Testis (tissue), 5 donors: ENCODE measurements at places on chromosomes 7 and 10.

- no peaks in the 10 kb centered on the region for H3K4me1 ChIP-seq
- no peak overlapping the region for H3K27ac ChIP-seq
- no peaks in the 10 kb centered on the region for H3K27me3 ChIP-seq
- no peaks in the 10 kb centered on the region for H3K36me3 ChIP-seq
- H3K4me3 ChIP-seq = no peak overlapping the region
- no peak for DNase-seq
Measured at GRCh38 chr7:92303761-92304160, 58.0 kb downstream of the ANKIB1 start.

DNA sequence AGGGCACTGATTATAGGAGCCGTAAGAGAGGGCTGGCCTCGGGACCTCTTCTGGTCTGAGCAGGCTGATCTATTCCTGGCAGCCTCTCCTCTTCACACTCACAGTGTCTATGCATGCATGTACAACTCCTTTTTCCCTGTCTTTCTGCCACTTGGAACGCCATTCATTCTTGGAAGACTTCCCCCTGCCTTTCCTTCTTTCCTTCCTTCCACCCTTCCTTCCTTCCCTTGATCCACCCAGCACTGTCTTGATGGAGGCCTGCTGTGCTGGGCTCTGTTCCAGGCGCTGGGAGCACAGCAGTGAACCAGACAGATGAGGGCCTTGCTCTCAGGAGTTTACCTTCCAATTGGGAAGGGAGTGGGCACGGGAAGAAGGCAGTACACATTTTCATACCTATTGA, 114.8 kb downstream of the SH3PXD2A start:
- DNase-seq = no peak
- peaks cover 16% of the 10 kb centered on the region for H3K4me1 ChIP-seq
- H3K27me3 ChIP-seq = no peaks in the 10 kb centered on the region
- H3K27ac ChIP-seq = no peak overlapping the region
- H3K36me3 ChIP-seq = no peaks in the 10 kb centered on the region

GRCh38 chr7:45580053-45580872, 6.1 kb downstream of the ADCY1 start:
- H3K27me3 ChIP-seq = no peaks in the 10 kb centered on the region
- H3K27ac ChIP-seq = no peak overlapping the region
- peaks cover 10% of the 10 kb centered on the region for H3K4me1 ChIP-seq
- DNase-seq = no peak
- H3K36me3 ChIP-seq = no peaks in the 10 kb centered on the region

DNA sequence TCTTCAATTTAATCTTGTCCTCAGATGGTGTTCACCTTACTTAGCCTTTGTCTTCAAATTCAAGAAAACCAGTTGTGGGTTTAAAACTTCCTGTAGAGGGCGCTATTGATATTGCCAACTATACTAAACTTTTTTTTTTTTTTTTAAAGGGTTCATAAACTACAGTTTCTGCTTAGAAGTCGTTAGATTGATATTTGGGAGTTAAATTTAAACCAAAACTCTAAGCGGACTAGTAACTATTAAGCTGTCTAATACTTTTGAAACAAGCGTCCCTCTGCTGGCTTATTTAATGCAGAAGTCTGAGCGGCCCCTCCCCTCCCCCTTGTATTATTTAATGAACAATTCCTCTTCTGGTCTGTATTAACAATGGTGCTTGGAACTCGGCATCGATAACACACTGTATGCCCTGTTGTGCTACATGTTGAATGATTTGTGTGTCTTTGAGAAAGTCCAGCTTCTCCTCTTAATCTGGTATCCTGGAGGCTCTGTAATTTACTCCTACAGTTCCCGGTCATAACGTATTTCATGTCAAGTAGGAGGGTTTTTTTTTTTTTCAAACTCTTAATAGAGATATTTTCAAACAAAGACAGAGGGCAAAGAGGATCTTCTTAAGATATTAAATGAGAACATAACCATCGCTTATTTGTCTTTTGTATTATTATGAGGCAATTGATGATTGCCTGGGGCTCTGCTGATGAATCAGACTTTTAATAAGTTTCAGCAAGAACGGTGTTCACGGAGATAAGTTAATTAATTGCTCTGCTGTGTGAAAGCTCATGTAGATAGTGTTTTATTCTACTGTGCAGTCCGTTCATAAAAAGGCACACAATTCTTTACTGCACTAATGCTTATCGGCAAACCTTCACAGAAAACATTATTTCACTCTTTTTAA, 22.6 kb upstream of the CREB5 start:
- no peaks in the 10 kb centered on the region for H3K4me1 ChIP-seq
- no peaks in the 10 kb centered on the region for H3K27me3 ChIP-seq
- no peak for DNase-seq
- no peak overlapping the region for H3K27ac ChIP-seq
- no peak overlapping the region for H3K4me3 ChIP-seq
- H3K36me3 ChIP-seq = no peaks in the 10 kb centered on the region

DNA sequence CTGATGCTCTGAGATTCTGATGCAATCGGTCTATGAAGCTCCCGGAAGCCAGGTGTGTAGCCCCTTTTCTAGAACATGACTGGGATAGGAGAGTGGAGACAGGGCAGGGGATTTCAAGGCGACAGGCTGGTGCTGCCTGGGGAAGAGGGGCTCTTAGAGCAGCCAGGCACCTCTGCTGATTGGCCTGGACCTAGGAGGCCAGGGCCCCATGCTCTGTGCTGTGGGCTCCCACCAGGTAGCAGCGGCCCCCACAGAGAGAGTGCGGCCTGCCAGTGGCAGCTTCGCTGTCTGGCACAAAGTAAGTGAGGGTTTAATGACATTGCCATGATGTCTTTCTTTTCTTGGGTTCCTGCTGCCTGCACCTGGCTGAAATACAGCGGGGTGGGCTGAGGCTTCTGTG, 99.4 kb upstream of the PODXL start:
- no peaks in the 10 kb centered on the region for H3K36me3 ChIP-seq
- DNase-seq = no peak
- no peaks in the 10 kb centered on the region for H3K27me3 ChIP-seq
- H3K4me1 ChIP-seq = no peaks in the 10 kb centered on the region
- H3K4me3 ChIP-seq = no peak overlapping the region

DNA sequence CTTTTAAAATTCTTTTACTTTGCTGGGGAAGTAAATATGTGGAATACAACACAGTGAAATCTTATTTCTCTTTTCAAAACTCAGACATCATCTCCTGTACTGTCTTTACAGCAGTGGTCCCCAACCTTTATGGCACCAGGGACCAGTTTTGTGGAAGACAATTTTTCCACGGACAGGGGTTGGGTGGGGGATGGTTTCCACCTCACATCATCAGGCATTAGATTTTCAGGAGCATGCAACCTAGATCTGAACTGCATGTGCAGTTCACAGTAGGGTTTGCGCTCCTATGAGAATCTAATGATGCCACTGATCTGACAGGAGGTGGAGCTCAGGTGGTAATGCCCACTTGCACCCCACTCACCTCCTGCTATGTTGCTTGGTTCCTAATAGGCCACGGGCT, 12.2 kb downstream of the TMEM60 start:
- no peaks in the 10 kb centered on the region for H3K4me1 ChIP-seq
- DNase-seq = no peak
- no peaks in the 10 kb centered on the region for H3K27me3 ChIP-seq
- H3K27ac ChIP-seq = no peak overlapping the region
- H3K36me3 ChIP-seq = no peaks in the 10 kb centered on the region

GRCh38 chr10:125871338-125871737, 9.8 kb downstream of the DHX32 start:
- H3K4me3 ChIP-seq = no peak overlapping the region
- H3K27me3 ChIP-seq = no peaks in the 10 kb centered on the region
- DNase-seq = no peak
- H3K4me1 ChIP-seq = no peaks in the 10 kb centered on the region

GRCh38 chr10:61981460-61981859, 80.0 kb downstream of the ARID5B start:
- DNase-seq = no peak
- no peak overlapping the region for H3K27ac ChIP-seq
- peaks cover 7% of the 10 kb centered on the region for H3K4me1 ChIP-seq
- H3K4me3 ChIP-seq = no peak overlapping the region

GRCh38 chr10:18439601-18440000, 211.8 kb downstream of the NSUN6 start:
- no peak overlapping the region for H3K4me3 ChIP-seq
- no peak overlapping the region for H3K27ac ChIP-seq
- no peaks in the 10 kb centered on the region for H3K27me3 ChIP-seq

- no peak for DNase-seq
- no peak overlapping the region for H3K27ac ChIP-seq
- peaks cover 6% of the 10 kb centered on the region for H3K4me1 ChIP-seq
- no peak overlapping the region for H3K4me3 ChIP-seq
- no peaks in the 10 kb centered on the region for H3K36me3 ChIP-seq
Measured at GRCh38 chr10:1123972-1124371, 67.8 kb downstream of the WDR37 start.

- DNase-seq = no peak
- H3K36me3 ChIP-seq = no peaks in the 10 kb centered on the region
- H3K27me3 ChIP-seq = no peaks in the 10 kb centered on the region
- no peaks in the 10 kb centered on the region for H3K4me1 ChIP-seq
- no peak overlapping the region for H3K27ac ChIP-seq
- H3K4me3 ChIP-seq = no peak overlapping the region
Measured at GRCh38 chr10:22017283-22018020, 13.9 kb upstream of the DNAJC1 start.

GRCh38 chr7:28606421-28606820, 194.1 kb downstream of the CREB5 start:
- no peaks in the 10 kb centered on the region for H3K4me1 ChIP-seq
- H3K27me3 ChIP-seq = no peaks in the 10 kb centered on the region

DNA sequence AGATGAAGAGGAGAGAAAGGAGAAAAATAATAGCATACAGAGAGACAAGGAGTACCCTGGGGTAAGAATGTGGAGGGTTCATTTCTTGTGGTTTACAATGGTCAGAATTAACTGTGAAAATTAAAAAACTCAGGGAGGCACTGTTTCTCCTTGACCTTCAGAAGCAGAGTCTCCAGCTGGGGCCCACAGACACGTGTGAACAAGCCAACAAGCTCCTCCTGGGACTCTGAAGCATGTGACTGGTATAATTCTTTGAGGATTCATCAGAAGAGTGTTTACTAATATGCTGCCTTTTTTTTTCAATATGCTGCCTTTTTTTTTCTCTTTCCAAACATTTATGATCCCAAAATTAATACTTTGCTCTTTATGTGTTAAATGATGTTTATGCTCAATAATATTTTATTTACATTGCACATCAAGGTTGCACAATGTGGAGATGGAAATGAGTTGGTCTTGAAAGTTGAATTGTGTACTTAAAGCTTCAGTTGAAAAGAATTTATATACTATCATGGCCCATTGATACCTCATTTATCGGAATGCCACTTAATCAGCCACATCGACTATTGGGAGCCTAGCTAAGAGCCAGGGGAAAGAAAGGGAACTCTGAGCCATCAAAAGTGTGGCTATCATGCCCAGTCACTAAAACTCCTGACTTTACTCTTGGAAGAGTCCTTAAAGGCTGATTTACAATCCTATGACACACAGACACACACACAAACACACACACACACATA, 134.7 kb upstream of the RHOBTB1 start:
- DNase-seq = peak; percentile 60
- no peak overlapping the region for H3K4me3 ChIP-seq
- no peaks in the 10 kb centered on the region for H3K36me3 ChIP-seq
- H3K27ac ChIP-seq = no peak overlapping the region
- H3K27me3 ChIP-seq = no peaks in the 10 kb centered on the region
- H3K4me1 ChIP-seq = no peaks in the 10 kb centered on the region

- no peaks in the 10 kb centered on the region for H3K36me3 ChIP-seq
- H3K27ac ChIP-seq = no peak overlapping the region
- no peaks in the 10 kb centered on the region for H3K27me3 ChIP-seq
Measured at GRCh38 chr7:151652111-151652510, 132.4 kb upstream of the RHEB start.

DNA sequence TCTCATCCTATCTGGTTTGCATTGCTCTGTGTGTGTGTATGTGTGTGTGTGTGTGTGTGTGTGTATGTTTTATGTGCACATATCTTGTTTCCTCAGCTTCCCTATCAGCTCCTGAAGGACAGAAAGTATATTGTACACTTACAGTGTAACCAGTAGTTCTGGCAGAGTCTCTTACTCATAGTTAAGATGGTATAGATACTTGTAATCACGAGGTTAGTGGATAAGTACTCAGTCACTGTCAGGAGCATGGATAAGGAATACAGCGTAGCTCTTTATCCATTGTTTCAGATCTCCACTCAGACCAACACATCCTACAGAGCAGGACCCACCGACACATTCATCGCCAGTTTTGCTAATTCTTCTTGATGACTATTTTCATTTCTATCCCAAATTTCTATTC, 275.0 kb downstream of the TSPAN12 start:
- no peak overlapping the region for H3K4me3 ChIP-seq
- no peak for DNase-seq
- no peaks in the 10 kb centered on the region for H3K4me1 ChIP-seq
- no peaks in the 10 kb centered on the region for H3K36me3 ChIP-seq
- no peaks in the 10 kb centered on the region for H3K27me3 ChIP-seq
- no peak overlapping the region for H3K27ac ChIP-seq

- no peaks in the 10 kb centered on the region for H3K4me1 ChIP-seq
- H3K27me3 ChIP-seq = no peaks in the 10 kb centered on the region
- H3K36me3 ChIP-seq = no peaks in the 10 kb centered on the region
- no peak for DNase-seq
- no peak overlapping the region for H3K27ac ChIP-seq
Measured at GRCh38 chr7:21580073-21580521, 37.3 kb downstream of the DNAH11 start.

- H3K4me1 ChIP-seq = no peaks in the 10 kb centered on the region
- DNase-seq = no peak
- no peak overlapping the region for H3K4me3 ChIP-seq
Measured at GRCh38 chr7:29892231-29892630, 85.9 kb downstream of the WIPF3 start.

- H3K27ac ChIP-seq = no peak overlapping the region
- no peaks in the 10 kb centered on the region for H3K36me3 ChIP-seq
- H3K4me3 ChIP-seq = no peak overlapping the region
- no peaks in the 10 kb centered on the region for H3K27me3 ChIP-seq
- no peaks in the 10 kb centered on the region for H3K4me1 ChIP-seq
Measured at GRCh38 chr10:109027534-109028185, 895.7 kb downstream of the XPNPEP1 start.

GRCh38 chr7:113314594-113314993, 196.2 kb upstream of the SMIM30 start:
- H3K4me3 ChIP-seq = no peak overlapping the region
- H3K27ac ChIP-seq = no peak overlapping the region
- H3K36me3 ChIP-seq = no peaks in the 10 kb centered on the region
- no peak for DNase-seq
- H3K27me3 ChIP-seq = no peaks in the 10 kb centered on the region
- H3K4me1 ChIP-seq = no peaks in the 10 kb centered on the region

DNA sequence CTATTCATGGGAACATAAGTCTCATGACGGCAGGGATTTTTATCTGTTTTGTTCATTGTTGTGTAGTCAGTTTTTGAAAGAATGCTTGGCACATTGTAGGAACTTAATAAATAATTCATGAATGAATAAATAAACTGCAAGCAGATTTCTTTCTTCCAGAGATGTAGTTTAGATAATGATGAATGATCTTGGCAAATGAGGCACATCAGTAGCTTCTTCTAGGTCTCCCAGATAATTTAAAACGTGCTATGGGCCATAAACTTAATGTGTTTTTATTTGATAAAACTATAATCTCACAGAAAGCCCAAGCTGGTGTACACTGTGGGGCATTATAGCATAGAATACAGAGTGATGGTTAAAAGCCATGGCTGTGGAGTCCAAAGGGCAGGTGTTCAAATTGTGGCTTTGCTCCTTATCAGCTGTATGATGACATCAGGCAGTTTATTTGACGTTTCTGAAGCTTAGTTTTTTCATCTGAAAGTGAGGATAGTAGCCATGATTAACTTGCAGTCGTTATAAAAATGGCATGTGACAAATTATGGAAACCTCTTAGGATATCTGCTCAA, 3.5 kb downstream of the MGAM start:
- H3K27ac ChIP-seq = no peak overlapping the region
- H3K36me3 ChIP-seq = no peaks in the 10 kb centered on the region
- no peak overlapping the region for H3K4me3 ChIP-seq
- H3K27me3 ChIP-seq = no peaks in the 10 kb centered on the region
